ENCODE measurements at places on chromosomes 11 and 22.

DNA sequence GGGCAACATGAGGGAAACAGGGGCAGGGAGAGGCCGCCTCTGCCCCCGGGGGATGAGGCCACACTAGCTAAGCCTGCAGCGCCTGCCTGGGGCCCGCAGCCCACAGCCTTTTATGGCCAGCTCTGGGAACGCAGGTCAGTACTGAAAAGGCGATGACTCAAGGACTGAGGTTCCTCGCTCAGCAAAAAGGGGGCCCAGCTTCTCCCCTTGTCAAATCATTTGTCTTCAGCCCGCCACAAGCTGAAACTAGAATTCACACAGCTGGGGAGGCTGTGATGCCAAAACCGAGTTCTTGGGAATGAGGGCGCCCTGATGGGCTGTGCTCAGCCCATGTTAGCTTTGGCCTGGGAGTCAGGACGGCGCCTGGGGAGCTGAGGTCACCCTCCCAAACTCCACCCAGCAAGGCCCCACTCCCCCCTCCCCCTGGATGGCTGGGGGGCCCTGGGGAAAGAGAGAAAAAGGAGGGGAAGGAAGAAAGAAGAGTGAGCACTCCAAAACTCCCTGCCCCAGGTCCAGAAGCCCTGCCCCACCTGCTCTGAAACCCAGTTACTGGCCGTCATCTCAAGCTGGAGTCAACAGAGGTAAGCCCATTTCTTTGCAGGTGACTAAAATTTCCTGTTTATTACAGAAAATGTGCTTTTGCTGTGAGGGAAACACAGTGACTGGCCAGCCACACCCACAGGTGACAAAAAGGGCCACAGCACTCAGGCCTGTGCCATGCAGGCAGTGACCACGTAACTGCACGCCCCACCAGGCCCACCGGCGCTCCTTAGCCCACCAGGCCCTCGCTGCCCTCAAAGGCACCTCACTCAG lies 13.7 kb downstream of the EHD1 start:
- DNase-seq, result no peak

DNA sequence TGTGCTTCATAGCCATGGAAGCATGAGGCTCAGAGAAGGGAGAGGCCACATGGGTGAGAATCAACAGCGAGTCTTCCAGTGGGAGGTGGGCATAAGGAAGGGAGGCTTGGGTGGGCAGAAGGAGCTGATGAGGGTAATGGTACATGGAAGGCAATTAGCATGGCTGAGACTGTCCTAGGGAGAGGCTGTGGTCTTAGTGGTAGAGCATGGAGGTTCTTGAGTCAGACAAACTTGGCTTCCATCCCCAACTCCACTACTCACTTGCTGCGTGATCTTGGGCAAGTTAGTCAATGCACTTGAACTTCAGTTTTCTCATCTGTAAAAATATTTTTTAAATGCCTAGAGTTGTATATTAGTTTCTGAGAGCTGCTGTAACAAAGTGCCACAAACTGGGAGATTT lies 227.2 kb upstream of the E2F8 start:
- DNase-seq, result no peak

DNA sequence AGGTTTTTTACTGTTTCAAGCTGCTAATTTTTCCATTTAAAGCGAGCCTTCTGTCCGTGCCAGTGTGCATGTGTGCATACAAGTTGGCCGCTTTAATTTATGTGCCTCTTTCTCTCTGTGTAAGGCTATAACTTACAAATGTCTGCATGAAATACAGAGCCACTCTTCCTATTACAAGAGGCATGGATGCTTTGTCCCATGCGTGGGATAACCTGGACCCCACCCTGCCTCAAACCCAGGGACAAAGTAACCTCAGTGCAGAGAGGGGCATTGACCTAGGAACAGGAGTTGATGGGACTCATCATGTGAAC lies 28.8 kb downstream of the PKNOX2 start:
- DNase-seq, result no peak

GRCh38 chr22:41447435-41448188 lies 1.0 kb upstream of the TOB2 start:
- peak; percentile 48 for DNase-seq

DNA sequence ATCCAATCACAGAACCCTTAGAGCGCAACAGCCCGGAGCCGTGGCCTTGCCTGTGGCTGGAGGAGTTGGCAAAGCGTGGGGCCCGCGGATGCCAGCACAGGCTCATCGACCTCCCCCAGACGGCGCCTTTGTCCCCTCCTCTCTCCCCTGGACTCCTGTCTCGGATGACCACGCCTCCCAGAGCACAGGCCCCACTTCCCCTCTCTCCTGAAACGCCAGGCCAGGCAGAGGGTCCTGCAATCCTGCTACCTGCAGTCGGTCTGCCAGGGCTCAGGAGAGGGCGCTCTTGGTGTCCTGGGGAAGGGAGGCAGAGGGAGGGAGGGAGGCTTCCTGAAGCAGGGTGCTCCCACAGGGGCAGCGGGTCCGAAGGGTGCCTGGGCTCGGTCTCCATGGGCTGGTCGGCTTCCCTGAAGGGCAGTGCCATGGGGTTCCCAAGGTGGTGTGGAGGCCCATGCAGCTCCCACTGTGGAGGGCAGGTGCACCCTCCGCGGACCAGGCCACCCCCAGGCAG lies 16.6 kb upstream of the TTLL12 start:
- no peak for DNase-seq

DNA sequence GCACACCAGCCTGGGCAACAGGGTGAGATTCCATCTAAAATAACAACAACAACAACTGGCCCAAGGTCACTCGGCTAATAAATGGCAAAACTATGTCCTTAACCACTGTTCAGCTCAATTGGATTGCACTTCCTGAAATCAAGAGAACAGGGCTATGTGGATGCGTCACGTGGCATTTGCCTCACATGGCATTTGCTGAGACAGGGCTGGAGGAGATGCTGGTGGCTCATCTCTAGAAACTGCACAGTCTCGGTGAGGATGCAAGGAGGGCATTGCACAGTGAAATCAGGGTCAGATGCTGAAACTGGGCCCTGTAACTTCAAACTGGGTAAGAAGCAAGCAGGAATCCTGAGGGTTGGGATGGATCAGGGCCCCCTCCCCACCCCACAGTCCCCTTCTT lies 171.9 kb downstream of the BUD13 start:
- no peak for DNase-seq

- DNase-seq, result no peak
Measured at GRCh38 chr22:22787151-22787550, 100.5 kb upstream of the IGLL5 start.

DNA sequence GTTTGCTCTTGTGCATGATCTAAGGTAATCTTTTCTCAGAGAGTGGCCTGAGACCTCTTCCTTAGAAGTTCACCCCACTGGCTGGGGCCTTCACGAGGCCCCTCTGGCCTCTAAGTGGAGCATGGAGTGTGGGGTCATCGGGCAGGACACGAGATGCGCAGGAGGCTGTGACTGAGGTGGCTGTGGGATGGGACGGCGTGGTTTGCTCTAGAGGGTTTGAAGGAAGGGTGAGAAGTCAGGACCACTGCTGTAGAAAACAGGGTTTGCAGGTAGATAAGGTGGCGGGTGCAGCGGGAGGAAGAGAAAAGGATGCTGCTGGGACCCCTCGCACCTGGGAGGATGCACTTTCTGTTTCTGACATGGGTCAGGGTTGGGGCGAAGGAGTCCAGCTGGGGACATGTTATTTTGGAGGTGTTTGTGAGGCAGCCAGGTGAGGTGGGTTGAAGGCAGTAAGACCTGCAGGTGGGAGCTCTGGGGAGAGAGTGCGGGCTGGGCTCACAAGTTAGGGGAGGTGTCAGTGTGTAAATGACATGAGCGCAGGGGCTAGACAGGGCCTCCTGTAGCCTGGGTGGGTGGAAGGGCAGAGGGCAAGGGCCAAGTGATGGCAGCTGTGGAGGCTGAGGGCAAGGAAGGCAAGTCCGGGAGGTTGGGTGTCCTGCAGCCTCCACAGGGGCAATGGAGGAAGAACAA lies 62.5 kb downstream of the KCNQ1 start:
- DNase-seq, result no peak

DNA sequence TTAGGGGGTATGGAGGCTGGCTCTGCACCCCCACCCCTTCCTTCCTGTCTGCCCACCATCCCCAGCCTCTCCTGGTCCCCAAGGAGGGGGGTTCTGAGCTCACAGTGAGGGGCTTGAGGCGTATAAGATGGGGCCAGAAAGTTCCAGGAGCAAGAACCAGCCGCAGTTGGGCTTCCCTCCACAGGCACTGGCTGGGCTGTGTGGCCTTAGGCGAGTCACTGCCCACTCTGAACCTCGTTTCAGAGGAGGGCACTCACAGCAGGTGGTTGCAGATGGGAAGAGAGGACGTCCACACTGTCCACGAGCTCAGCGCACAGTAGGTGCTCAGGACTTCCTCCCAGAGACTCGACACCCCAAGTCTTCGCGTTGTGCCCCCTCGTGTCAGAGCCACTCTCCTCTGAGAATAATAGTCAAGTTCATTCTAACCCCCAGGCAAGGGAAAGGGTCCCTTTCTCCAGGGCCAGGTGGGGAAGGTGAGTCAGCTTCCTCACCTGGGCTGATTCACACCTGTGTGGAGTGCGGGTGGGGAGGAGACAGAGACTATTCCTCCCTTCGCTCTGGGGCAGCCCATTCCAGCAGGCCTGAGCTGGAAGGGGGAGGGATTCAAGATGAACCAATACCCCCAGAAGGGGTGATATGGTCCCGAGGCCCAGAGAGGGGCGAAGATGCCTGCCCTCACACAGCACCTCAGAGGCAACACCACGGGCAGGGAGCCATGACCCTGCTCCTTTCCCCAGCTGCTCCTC lies 29.3 kb downstream of the RPL3 start:
- peak; percentile 89 for DNase-seq

GRCh38 chr11:120775986-120776951 lies 247.6 kb upstream of the TBCEL start:
- DNase-seq, result no peak

GRCh38 chr22:49411236-49411635 lies 416.4 kb downstream of the BRD1 start:
- no peak for DNase-seq

DNA sequence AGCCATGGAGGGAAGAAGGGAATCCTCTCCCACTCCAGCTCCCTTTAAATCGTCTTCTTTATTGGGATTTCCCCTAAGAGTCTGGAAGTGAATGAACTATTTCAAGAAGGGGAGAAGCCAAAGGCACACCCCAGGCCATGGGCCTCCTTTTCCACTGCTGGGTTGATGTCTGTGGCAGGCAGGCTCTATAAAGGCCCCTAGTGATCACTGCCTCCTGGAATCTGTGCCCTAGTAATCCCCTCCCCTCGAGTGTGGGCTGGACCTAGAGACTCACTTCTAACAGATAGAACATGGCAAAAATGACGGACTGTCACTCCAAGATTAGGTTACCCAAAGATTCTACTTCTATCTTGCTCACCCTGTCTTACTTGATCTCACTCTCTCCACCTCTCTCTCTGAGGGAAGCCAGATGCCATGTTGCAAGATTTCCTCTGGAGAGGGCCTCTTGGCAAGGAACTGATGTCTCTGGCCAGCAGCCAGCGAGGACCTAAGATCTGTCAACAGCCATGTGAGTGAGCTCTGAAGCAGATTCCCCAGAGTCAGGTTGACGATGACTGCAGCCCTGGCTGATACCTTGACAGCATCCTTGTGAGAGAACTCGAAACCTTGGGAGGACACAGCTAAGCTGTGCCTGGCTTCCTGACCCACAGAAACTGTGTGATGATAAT lies 444.8 kb downstream of the SOX6 start:
- no peak for DNase-seq

DNA sequence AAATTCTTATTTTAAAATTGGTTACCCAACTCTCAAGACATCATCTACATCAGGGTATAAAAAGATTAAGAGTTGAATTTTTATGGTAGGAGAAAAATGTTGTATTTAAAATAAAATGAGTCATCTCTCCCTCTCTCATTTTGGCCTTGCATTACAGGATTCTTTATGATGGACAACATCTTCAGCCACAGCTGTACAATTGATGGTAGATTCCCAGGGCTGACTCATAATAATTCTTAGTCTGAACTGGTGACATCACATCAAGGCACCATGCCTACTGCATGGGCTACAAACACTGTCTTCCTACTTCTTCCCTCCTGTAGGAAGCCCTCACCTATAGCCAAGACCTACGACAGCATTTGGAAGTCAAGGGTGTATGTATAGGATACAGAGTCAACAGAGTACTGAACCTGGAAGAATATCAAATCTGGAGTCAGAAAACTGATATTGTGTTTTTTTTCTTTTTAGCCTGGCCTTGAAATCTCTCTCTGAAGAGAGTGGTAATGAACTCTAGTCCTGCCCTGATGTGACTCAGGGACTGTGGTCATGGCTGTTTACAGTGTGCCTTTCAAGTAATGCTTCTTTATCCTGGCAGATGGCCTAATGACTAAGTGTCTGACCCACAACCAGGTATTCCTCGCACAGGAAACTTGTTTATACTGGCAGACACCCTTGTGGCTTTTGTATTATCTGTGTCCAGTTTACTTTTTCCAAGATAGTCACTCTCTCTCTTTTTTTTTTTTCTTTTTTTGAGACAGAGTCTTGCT lies 32.5 kb downstream of the MRGPRX2 start:
- DNase-seq, result peak; percentile 98

DNA sequence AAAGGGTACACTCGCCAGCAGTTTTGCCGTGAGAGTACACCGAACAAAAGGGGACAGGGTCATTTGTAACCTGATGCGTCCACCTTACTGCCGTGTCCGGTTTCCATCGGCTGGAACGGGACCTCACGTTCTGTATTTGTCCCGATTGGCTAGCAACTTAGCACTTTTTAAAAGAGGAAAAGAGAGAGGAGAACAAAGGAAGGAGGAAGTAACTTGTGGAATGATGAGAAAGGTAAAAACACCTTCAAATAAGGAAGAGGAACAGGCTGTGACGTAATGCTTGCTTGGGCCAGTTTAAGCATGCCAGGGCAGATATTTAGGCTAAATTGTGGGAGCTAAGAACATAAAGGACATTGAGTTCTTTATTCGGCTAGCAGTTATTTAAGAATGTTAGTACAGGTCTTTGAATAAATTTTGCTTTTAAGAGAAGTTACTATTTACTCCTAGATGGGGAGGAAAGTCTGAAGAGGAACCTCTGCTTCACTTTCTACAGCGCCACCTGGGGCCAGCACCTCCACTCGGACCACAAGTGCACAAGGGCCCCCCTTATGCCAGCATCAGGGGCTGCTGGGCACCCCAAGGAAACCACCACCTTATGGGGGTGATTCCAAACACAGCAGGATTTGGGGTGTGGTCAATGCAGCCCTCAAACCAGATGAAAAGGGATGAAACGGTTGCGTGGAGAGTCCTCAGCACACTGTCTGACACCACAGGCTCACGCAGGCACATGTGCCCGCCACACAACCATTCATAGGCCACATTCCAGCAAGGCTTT lies 5.8 kb downstream of the ARSA start:
- DNase-seq, result no peak

- no peak for DNase-seq
Measured at GRCh38 chr22:49047447-49047846, 780.2 kb downstream of the BRD1 start.

GRCh38 chr22:35947794-35948425 lies 80.7 kb downstream of the RBFOX2 start:
- peak; percentile 53 for DNase-seq

- no peak for DNase-seq
Measured at GRCh38 chr11:117887431-117888138, 11.1 kb upstream of the FXYD6 start.

DNA sequence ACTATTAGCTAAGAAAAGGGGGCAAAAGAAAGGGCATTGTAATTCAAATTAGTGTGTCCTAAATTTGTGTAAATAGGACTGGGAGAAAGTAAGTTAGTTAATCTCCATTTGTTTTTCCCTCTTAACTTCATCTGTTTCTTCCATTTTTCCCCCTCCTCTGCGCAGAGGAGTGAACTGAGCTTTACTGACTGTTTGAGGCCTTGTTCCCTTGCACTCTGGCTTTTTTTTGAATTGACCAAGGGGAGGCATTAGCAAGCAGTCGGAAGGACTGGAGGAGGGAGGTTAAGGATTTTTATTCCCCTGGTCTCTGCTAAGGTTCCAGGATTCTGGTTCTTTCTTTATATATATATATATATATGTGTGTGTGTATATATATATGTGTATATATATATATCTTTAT lies 15.2 kb upstream of the FANCF start:
- DNase-seq, result no peak

Measured in foreskin keratinocyte (primary cell).